ENCODE measurements at places on chromosomes 13 and 19.

GRCh38 chr13:55563267-55563666 is 1577.5 kb upstream of the PRR20A start:
- DNase-seq, result no peak

GRCh38 chr19:39524495-39524894 is 8.2 kb downstream of the EID2B start:
- no peak for DNase-seq

DNA sequence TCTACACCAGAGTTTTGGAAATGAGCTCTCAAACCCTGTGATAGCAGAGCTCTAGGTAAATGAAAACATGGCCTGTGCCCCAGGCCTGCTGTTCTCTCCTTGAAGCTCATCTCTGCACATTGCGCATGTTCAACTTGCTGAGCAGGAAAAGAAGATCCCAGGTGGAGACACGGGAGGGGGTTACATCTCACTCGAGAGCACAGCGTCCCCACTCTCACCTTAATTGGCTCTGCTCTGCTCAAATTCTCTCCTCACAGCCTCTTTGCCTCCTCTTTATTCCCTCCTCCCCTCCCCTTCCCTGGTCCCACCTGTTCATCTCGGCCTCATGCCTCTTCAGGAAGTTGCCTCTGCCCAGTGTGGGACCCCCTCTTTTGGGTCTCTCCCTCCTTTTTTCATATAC is 44.7 kb downstream of the RGCC start:
- DNase-seq, result no peak

GRCh38 chr13:59991395-59991794 is 172.3 kb downstream of the DIAPH3 start:
- no peak for DNase-seq

- no peak for DNase-seq
These were observed 22.1 kb downstream of the EDNRB start for GRCh38 chr13:77896536-77896935.

GRCh38 chr19:8491574-8491973 is 10.9 kb downstream of the PRAM1 start:
- no peak for DNase-seq

GRCh38 chr13:42114912-42115311 is 66.5 kb downstream of the DGKH start:
- DNase-seq, result no peak

GRCh38 chr19:28332351-28332750 is 880.6 kb downstream of the UQCRFS1 start:
- DNase-seq, result no peak

- no peak for DNase-seq
These were observed 4.9 kb downstream of the UCHL3 start for GRCh38 chr13:75554464-75554863.

DNA sequence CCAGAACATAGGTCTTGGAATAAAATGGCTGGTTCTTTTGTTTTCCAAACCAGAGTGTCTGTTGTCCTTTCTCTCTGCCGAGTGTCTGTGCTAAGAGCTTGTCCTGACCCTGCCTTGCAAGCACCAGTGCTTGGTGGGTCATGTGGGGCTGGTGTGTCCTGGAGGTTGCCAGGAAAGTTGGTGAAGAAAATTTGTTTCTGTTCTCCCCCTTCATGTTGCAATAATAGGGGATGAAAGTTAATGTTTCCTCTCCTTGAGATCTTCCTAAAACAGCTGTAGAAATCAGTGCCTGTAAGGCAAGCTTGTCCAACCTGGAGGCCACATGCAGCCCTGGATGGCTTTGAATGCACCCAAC is 2.7 kb downstream of the HAMP start:
- no peak for DNase-seq

DNA sequence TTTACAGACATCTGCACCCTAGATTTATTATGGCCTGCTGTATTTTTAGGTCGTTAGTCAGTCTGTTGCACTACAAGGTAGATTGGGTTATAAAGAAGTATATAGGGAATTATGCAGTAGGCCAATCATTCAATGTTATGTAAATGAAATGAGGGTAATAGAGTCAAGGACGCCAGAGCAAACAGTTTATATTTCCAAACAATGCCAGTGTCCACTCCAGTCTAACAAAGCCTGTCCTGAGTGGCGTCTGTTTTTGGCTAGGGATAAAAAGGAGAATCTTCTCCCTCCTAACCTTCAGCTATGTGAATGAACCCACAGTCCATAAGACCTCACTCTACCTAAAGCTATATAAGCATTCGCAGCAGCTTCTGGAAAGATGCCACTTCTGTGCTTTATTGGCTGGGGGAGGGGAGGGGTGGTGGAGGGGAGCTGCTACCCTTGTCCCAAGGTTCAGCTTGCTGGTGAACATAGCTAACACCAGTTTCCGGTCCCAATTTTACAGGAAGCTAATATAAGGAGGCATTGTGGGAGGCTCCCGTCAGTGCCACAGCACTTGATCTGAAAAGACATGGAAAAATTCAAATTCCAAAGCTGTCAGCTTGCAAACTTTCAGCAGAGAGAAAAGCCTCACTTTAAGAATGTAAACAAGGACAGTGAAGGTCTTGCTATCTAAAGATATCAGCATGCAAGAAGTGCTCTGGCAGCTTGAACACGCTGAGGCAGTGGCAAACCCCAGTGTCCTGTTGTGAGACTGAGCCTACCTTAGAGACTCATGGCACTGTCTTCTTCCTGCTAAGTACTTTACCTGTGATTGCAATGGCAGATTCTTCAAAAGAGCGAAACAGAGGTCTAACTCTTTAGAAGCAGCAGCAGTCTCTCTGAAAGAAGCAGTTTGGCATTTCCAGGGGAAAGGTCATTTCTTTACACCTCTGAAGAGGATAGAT is 369.9 kb downstream of the PCDH9 start:
- no peak for DNase-seq

GRCh38 chr13:31369213-31369612 is 169.4 kb downstream of the B3GLCT start:
- no peak for DNase-seq

DNA sequence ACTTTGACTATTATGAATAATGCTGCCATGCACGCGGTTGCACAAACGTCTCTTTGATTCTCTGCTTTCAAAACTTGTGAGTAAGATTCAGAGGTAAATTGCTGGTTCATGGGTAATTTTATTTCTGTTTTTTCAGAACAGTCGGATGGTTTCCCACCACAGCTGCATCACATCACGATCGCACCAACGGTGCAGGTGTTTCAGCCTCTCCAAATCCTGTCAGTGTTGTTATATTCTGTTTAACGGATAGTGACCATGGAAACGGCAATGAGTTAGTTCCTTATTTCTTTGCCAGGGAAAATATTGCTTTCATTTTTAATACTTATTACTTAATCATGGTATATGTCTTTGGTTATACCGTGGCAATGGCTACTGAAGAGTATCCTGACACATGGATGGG is 19.1 kb upstream of the ZNF835 start:
- DNase-seq, result no peak

DNA sequence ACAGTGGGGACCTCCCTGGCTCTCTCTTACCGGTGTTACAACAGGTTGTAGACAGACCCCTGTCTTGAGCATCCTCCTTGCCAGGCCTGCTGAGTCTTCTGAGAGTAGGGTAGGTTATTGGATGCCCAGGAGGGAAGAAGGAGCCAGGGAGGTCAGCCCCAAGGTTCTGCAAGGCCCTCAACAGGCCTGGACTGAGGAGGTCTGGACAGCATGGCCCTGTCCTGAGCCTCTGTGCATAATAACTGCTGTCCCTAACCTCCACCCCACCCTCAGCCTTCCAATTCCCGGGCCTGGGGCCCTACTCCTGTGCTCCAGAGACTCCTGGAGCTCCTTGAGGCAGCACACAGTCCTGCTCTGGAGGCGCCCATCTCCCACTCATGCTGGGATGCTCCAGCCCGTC is 336 bp downstream of the CD22 start:
- no peak for DNase-seq

- no peak for DNase-seq
These were observed 5.4 kb upstream of the IPO5 start for GRCh38 chr13:97948041-97948440.

DNA sequence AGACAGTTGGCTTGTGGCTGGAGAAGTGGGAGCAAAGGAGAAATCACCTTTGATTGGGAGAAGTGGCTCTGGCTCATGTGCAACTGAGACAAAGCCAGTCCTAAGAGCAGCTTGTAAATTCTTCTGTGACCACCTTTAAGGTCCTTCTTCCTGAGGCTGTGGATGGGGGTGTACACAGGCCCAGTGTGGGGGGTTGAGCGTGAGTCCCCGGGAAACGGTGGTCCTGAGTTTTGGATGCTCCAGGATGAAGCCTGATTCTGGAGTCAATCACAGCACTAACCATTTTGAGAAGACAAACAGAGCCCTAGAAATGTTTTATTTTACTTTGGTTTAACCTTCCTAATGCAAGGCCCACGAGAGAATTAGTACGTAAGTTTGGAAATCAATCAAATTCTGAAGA is 3.9 kb upstream of the CEBPA start:
- no peak for DNase-seq

GRCh38 chr19:51295382-51296126 is 15.9 kb upstream of the IGLON5 start:
- no peak for DNase-seq
